ENCODE measurements at places on chromosomes 16 and 17.
A peak's percentile ranks its signal among the peaks of the same experiment; 100 is the strongest.

- DNase-seq, result no peak
Measured at GRCh38 chr16:11011326-11011725, 67.0 kb downstream of the CLEC16A start.

- no peak for DNase-seq
Measured at GRCh38 chr16:69799611-69800031, 37.5 kb downstream of the WWP2 start.

- DNase-seq, result no peak
Measured at GRCh38 chr17:33438139-33438538, 145.0 kb upstream of the ASIC2 start.

DNA sequence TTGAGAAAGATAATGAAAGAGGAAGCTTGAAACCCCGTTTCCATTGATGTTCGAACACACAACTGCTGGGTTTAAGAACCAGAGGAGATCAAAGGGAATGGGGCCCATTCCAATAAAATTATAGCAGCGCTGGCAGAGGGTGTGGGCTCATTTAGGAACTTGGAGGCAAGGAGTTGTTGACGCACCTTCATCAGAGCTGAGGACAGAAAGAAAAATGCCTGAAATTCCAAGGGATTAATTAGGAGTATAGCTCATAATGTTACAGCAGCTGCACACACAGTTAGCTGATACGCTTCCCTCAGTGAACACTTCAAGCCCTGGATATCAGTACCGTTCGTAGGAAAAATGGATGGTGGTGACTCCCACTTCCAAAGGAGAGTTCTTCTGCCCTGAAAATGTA is 127.2 kb downstream of the AXIN2 start:
- no peak for DNase-seq

DNA sequence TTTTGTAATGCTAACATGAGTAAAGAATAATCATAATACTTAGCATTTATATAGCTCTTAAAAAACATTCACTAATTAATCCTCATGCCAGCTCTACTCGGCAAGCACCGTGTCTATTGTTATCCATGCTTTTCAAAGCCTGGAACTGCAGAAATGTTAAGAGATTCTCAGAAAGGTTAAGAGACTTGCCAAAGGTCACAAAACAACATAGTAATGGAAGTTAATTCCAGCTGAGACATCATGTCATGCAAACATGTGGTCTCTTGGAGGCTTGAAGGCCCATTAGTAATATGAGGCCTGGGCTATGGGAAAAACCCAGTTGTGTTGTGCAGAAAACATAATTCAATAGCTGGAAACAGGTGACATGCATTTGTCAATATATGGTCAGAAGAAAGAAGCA is 389.9 kb upstream of the GOT2 start:
- DNase-seq, result no peak

- no peak for DNase-seq
Measured at GRCh38 chr17:74006371-74006770, 197.1 kb upstream of the RPL38 start.

DNA sequence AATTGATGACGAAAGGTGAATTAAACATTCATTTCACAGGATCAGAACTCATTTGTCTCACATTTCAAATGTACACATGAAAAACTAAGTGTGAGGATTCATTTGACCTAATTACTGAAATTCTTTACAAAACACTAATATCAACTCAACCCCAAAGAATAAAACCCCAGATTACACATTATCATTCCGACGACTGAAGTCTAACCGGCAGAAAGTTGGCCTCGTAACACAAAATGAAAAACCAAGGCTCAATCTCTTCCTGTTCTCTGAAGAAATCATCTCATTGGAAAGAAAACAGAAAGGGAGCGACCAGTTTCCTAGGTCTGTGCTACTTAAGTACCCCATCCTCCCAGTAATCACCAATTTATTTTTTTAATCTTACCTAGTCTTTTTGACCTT is 1.8 kb downstream of the JPT1 start:
- DNase-seq, result no peak

- no peak for DNase-seq
Measured at GRCh38 chr17:17127730-17128291, 78.3 kb downstream of the PLD6 start.

- DNase-seq, result no peak
Measured at GRCh38 chr17:80924807-80925610, 66.6 kb upstream of the CHMP6 start.

GRCh38 chr17:79185671-79186070 is 111.0 kb downstream of the ENGASE start:
- DNase-seq, result no peak

DNA sequence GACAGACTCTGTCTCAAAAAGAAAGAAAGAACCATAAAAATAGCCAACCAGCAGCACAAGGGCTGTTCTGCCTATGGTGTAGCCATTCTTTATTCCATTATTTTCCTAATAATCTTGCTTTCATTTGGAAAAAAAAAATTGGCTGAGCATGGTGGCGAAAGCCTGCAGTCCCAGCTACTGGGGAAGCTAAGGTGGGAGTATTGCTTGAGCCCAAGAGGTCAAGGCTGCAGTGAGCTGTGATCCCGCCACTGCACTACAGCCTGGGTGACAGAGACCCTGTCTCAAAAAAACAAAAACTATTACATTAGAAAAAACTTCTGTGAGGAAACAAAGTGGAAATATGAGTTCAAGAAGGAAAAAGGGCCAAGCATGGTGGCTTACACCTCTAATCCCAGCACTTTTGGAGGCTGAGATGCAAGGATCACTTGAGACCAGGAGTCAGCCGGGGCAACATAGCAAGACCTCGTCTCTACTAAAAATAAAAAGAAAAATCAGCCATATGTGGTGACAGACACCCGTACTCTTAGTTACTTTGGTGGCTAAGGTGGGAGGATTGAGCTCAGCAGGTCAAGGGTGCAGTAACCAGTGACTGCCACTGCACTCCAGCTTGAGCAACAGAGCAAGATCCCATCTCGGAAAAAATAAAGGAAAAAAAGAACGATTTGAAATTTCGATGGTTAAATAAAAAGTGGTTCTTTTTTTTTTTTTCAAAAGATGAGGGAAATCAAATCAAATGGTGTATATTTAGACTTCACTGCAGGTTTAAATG is 2.5 kb downstream of the DCAKD start:
- no peak for DNase-seq

- no peak for DNase-seq
Measured at GRCh38 chr17:1535737-1536136, 19.3 kb upstream of the INPP5K start.

DNA sequence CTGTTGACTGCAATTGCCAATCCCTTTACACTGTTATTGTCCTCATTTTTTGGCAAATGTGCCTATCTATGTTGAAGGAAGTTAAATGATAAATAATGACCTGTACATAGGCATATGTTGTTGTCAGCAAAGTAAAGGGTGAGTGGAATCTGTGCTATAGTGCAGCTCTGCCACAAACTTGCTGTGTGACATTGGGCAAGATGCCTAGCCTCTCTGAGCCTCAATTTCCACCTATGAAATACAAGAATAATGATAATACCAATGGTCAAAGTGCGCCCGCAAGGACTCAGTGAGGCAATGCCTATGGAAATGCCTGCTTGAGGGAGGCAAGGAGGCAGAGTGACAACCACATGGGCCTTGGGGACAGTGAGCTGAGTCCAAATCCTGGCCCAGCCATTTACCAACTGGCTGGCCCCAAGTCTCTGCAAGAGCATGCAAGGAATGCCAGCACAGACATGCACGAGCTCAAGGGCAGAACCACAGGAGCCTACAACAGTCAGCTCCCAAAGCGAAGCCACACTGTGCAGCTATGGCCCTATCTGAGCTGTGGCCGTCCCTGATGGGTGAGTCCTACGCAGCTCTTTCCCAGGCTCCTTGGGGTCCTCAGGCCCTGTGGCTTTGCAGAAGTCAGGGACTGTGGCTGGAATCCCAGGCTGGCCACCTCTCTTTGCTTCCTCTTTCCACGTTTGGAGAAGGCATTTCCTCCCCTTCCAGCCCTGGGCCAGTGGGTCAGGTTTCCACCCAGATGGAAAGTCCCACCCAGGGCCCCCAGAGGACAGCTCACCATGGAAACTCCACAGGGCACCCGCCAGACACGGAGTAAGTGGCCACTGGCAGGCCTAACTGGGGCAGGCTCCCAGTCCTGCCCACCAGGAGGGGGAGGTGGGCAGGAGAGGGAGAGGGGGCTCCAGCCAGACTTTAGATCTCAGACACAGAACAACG is 82.1 kb downstream of the ZNF423 start:
- DNase-seq, result no peak

DNA sequence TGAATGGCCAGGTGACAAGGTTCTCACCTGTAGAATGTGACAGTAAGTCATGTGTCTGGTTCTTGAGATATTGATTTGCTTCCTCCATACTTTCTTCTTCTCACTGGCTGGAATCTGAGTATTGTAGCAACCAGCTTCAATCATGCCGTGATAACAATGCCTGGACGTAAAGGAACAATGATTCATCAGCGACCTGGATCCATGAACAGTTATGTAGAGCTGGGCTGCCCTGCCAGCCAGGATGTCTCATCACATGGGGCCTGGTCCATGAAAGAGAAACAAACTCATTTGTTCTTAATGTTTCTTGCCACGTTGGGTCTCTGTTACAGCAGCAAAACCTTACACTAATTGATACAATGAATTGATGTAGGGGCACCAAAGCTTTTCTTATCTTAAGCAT is 627.2 kb downstream of the TOX3 start:
- no peak for DNase-seq

GRCh38 chr16:57592591-57593003 is 35.8 kb upstream of the ADGRG1 start:
- peak; percentile 72 for DNase-seq

DNA sequence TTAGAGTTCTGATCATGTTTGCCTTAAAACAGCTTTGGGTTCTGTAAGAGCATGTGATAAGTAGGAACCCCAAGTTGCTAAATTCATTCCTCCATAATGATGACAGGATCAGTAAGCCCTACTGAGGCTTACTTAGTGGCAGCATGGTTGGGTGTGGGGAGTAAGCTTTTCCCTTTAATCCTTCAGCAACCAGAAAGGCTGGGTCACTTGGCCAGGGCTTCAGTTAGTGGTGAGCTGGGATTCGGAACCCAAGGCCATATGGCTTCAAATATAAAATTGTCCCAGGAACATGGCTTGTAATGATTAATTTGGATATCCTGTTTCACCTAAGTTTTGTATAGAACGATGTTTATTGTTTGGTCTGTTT is 850 bp downstream of the GINS3 start:
- DNase-seq, result no peak

- no peak for DNase-seq
Measured at GRCh38 chr17:38861399-38861843, 7.9 kb upstream of the RPL23 start.

DNA sequence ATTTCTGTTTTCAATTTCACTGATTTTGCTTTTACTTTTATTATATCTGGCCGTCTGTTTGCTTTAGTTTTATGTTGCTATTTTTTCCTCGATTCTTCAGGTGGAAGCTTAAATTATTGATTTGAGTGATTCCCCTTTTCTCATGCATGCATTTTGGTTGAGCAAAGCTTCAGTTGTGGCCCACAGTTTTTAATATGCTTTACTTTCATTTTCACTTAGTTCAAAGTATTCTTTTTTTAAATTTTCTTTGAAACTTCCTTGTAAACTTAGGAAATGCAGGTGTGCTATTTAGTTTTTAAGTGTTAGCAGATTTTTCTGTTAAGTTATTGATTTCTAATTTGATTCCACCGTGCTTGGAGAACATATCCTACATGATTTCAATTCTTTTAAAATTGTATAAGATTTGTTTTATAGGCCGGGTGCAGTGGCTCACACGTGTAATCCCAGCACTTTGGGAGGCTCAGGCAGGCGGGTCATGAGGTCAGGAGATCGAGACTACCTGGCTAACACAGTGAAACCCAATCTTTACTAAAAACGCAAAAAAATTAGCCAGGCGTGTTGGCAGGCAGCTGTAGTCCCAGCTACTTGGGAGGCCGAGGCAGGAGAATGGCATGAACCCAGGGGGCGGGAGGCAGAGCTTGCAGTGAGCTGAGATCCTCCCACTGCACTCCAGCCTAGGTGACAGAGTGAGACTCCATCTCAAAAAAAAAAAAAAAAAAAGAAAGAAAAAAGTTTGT is 531.2 kb downstream of the KIF2B start:
- DNase-seq, result no peak

Data from stimulated activated CD4-positive, alpha-beta T cell treated with anti-CD3 and anti-CD28 coated beads, Interleukin-15, amount 100 ng/mL, for 24 hours (primary cell).